Heart right ventricle (tissue), 16 donors: ENCODE measurements at places on chromosomes 11 and 22. TPM values are rescaled to one million over a fixed set of nuclear protein-coding genes. Genes with fewer than 3 reads are reported as not detected.

The SMC1B gene
- not detected for total RNA-seq

The CALCA gene
- total RNA-seq = 0.34 TPM

The CCDC73 gene
- total RNA-seq = not detected

The PTGDR2 gene
- total RNA-seq = 1.0 TPM

The KREMEN1 gene
- 35.9 TPM for total RNA-seq

The KCNJ1 gene
- total RNA-seq = 0.14 TPM

The GRK2 gene
- 42.2 TPM for total RNA-seq

The SLCO2B1 gene
- total RNA-seq = 10.7 TPM

The INSC gene
- 0.72 TPM for total RNA-seq

GRCh38 chr11:2234963-2235362 is 35.4 kb downstream of the ASCL2 start:
- H3K4me1 ChIP-seq = no peaks in the 10 kb centered on the region
- no peak overlapping the region for H3K4me3 ChIP-seq
- H3K27me3 ChIP-seq = no peaks in the 10 kb centered on the region
- no peak for DNase-seq

DNA sequence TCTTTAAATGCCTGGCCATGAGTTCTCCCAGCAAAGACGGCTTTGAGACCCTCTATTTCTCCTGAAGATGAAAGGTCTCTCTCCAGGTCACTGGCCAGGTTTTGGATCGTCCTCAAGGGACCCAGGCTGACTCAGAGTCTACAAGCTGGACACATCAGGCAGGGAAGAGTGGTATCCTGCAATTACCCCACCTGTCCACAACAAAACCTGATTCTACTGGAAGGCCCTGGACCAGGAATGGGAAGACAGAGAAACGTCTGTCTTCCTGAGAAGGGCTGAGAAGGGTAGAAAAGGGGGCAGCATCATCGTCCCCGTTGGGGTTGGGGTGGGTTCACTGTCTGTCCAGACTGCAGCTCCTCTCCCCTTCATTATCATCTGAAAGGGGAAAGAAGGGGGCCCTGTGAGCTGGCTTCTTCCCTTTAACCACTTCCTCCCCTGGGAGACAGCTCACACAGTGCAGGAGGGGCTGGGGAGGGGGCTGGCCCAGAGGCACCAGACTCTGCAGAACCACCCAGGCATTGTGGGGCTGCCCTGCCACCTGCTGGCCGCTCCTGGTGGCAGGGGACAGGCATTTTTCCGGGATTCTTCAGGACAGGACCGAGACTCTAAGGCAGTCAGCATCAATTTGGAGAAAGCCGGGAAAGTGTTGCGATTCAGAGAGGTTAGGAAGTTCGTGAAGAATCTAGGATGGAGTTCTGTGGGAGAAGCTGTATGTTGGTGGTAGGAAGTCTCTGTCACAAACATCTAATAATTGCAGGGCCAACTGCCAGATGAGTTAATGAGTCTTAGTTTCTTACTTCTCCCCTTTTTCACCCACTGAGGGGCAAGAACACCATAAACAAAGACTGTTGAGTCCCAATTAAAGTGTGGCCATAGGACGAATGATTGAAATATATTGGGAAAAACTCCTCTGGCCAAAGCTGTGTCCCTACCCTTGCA is 57.6 kb downstream of the SYN3 start:
- no peak overlapping the region for H3K4me3 ChIP-seq
- H3K4me1 ChIP-seq = peaks cover 5% of the 10 kb centered on the region
- H3K36me3 ChIP-seq = no peaks in the 10 kb centered on the region
- peak; percentile 74 for DNase-seq
- H3K27me3 ChIP-seq = peaks cover 4% of the 10 kb centered on the region
- no peak overlapping the region for H3K27ac ChIP-seq

DNA sequence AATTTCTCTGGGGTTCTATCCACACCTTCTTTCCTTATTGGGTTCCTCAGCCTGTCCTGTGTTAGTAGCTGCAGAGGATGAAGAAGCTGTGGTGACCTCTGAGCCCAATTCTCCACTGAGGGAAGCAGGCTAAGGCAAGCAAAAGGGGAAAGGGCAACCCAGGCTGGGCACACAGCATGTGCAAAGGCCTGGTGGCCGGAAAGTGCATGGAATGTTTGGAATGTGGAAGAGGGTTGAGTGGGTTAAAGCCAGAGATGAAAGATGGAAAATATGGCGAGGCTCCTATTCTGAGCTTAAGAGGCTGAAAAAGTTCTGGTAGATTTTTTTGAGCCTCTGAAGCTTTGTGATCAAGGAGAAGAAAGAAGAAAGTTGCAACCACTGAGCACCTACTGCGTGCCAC is 247.1 kb downstream of the MIAT start:
- no peak overlapping the region for H3K27ac ChIP-seq
- H3K4me1 ChIP-seq = peaks cover 2% of the 10 kb centered on the region
- no peak for DNase-seq
- no peaks in the 10 kb centered on the region for H3K36me3 ChIP-seq
- no peaks in the 10 kb centered on the region for H3K27me3 ChIP-seq
- H3K4me3 ChIP-seq = no peak overlapping the region

DNA sequence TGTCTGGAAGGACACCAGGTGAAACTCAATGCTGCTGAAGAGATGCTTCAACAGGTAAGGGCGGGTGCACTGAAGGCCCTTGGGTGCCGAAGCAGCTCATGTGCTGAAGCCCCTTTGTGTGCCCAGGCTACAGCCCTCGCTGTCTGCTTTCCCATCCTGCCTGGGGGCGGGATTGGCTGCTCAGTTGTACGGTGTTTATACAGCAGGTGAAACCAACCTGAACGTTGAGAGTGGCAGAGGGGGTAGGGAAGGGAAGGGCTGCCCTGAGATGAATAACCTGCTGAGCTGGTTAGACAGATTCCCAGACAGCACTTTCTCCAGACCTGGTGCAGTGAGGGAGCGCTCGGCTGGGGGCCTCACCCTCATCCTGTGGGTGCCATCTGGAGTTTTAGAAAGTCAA is 75.7 kb downstream of the CYB5R2 start:
- peaks cover 8% of the 10 kb centered on the region for H3K4me1 ChIP-seq
- H3K27ac ChIP-seq = no peak overlapping the region
- H3K4me3 ChIP-seq = no peak overlapping the region
- no peak for DNase-seq
- peaks cover 19% of the 10 kb centered on the region for H3K36me3 ChIP-seq

DNA sequence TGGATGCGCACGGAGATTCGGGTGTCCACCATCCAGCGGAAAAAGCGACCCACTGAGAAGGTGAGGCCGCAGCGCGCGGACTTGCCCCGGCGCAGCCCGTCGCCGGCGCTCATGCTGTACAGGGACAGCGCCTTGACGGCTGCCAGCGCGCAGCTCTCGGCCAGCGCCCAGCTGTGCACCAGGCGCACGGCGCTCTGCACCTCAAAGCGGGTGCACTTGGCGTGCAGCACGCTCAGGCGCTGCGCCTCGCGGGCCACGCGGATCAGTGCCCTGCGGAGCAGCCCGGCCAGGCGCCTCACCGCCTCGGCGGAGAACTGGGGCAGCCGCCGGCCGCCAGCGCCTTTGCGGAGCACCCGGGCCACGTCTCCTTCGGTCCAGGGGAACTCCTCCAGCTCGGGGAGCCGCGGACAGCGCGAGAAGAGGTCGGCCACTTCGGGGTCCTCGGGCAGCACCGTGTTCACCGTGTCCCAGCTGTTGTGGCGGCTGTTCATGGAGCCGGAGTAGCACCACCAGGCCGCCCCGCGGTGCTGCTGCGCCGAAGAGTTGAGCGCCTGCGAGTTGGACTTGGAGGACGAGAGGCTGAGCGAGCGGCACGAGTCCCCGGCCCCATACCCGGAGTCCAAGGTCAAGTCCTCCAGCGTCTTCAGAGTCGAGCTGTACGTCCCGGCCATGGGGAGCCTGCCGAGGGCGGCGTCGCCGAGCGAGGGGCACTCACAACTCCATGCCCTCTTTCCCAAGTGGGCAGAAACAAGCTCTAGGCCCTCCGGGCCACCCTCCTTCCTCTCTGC is 703 bp downstream of the ABTB2 start:
- no peaks in the 10 kb centered on the region for H3K36me3 ChIP-seq
- peaks cover 36% of the 10 kb centered on the region for H3K4me1 ChIP-seq
- peak; percentile 71 for DNase-seq
- peaks cover 32% of the 10 kb centered on the region for H3K27me3 ChIP-seq

GRCh38 chr11:18365741-18366140 is 28.6 kb upstream of the LDHA start:
- no peak overlapping the region for H3K4me3 ChIP-seq
- no peak overlapping the region for H3K27ac ChIP-seq
- H3K27me3 ChIP-seq = no peaks in the 10 kb centered on the region
- peaks cover 81% of the 10 kb centered on the region for H3K36me3 ChIP-seq

- H3K4me1 ChIP-seq = no peaks in the 10 kb centered on the region
- DNase-seq = no peak
- H3K36me3 ChIP-seq = no peaks in the 10 kb centered on the region
- no peak overlapping the region for H3K4me3 ChIP-seq
- no peaks in the 10 kb centered on the region for H3K27me3 ChIP-seq
- H3K27ac ChIP-seq = no peak overlapping the region
Observed at GRCh38 chr11:134455516-134455915, 43.5 kb upstream of the B3GAT1 start.

DNA sequence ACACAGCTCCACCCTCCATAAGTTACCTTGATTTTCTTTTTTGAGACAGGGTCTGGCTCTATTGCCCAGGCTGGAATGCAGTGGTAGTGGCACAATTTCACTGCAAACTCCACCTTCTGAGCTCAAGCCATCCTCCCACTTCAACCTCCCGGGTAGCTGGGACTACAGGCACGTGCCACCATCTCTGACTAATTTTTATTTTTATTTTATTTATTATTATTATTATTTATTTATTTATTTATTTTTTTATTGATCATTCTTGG is 9.6 kb downstream of the RPS3 start:
- DNase-seq = no peak
- H3K27me3 ChIP-seq = no peaks in the 10 kb centered on the region
- H3K4me3 ChIP-seq = no peak overlapping the region
- H3K4me1 ChIP-seq = no peaks in the 10 kb centered on the region

- peaks cover 8% of the 10 kb centered on the region for H3K4me1 ChIP-seq
- DNase-seq = no peak
- H3K4me3 ChIP-seq = no peak overlapping the region
- no peaks in the 10 kb centered on the region for H3K36me3 ChIP-seq
- no peaks in the 10 kb centered on the region for H3K27me3 ChIP-seq
Observed at GRCh38 chr11:102304686-102305085, 12.6 kb upstream of the BIRC3 start.

- H3K36me3 ChIP-seq = no peaks in the 10 kb centered on the region
- H3K4me3 ChIP-seq = no peak overlapping the region
- DNase-seq = no peak
- H3K27ac ChIP-seq = no peak overlapping the region
Observed at GRCh38 chr11:132621976-132622580, 910.2 kb downstream of the OPCML start.

DNA sequence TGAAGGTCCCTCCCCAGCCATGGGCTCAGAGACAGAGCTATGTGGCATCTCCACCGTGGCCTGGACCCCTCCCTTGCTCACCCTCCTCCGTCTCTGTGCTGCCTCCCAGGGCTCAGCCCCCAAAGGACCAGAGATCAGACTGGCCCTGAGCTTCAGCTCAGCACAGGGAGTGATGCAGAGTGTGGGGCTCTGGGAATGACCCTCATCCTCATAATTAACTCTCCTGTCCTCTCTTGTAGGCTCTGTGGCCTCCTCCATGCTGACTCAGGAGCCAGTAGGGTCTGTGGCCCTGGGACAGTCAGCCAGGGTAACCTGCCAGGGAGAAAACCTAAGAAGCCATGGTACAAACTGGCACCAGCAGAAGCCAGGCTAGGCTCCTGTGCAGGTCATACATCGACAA is 28.7 kb downstream of the GGTLC2 start:
- H3K4me1 ChIP-seq = no peaks in the 10 kb centered on the region
- H3K27ac ChIP-seq = no peak overlapping the region
- H3K4me3 ChIP-seq = no peak overlapping the region
- DNase-seq = no peak

DNA sequence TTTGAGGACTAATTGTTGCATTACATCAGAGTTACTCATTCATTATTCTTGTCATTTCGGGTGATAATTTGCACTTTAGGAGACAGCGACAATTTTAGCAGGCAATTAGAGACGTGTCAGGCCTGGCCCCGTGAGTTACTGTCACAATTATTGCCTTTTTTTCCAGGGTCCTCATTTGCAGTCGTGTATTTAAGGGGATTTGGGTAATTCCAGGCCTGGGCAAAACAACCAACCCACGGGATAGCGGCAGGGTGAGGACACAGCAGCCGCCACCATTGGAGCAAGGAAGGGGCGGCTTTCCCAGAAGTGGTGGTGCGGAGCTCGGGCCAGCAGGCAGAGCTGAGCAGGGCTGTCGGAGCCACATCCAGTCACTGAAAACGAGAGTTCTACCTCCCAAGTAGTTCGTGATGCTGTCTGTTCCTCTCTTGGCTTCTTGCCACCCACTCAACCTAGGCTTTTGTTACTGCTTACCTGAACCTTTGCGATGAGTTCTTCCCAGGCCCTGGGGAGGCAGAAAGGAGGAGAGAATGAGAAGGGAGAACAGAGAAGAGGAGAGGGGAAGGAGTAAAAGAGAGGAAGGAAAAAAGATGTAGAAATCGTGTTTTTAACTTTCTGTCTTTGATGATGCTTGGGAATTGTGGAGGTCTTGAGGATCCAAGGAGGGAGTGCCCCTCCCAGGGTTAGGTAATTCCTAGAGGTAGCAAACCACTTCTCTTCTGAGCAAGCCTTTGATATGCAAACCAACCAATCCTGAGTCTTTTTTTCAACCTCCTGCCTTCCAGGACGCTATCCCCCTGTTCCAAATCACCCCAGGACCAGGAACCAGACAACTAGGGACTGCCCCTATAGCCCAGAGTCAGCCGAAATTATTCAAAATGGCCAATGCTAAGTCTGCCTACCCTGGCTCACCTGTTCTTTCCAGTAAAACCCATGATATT is 236.1 kb downstream of the MIAT start:
- H3K27ac ChIP-seq = no peak overlapping the region
- no peaks in the 10 kb centered on the region for H3K36me3 ChIP-seq
- no peaks in the 10 kb centered on the region for H3K4me1 ChIP-seq
- no peak overlapping the region for H3K4me3 ChIP-seq
- DNase-seq = no peak

- no peaks in the 10 kb centered on the region for H3K27me3 ChIP-seq
- no peaks in the 10 kb centered on the region for H3K36me3 ChIP-seq
- H3K4me3 ChIP-seq = no peak overlapping the region
- H3K27ac ChIP-seq = no peak overlapping the region
- no peak for DNase-seq
Observed at GRCh38 chr11:134724106-134724778, 312.2 kb upstream of the B3GAT1 start.

DNA sequence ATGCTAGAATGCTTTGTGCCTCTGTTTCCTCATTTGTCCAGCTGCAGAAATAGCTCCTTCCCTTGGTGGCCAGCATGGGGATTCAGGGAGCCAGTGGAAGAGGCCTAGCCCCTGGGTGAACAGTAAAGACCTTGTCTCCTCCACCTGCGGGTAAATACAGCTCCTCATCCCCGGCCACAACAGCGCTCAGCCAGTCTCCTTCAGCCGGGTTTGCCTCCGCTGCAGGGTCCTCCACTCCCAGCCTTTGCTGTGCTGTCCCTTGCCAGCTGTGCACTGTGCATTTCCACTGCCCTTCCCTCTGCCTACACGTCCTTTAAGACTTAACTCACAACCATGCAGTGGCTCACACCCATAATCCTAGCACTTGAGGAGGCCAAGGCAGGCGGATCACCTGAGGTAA is 1.5 kb upstream of the CDC42EP1 start:
- no peak for DNase-seq
- H3K36me3 ChIP-seq = peaks cover 7% of the 10 kb centered on the region
- peaks cover 67% of the 10 kb centered on the region for H3K4me1 ChIP-seq
- peaks cover 15% of the 10 kb centered on the region for H3K27me3 ChIP-seq
